ENCODE measurements at places on chromosomes 12 and 14. TPM values are rescaled to one million over a fixed set of nuclear protein-coding genes. Genes with fewer than 3 reads are reported as not detected.

DNA sequence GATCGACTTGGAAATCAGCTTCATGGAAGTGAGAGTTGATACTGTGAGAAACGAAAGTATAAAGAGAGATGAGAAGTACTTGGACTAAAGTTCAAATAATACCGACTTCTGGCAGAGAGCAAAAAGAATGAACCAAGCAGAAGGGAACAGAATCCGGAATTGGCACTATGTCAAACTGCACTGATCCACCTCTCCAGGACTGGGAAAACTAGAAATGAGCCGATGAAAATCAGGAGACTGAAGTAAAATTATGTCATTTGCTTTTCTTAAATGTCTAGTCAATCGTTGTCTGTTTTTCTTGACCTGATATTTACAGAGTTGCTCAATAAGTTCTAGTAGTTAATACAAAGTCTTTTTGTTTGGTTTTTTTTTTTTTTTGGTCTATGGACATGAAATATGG, 163.0 kb upstream of the FOXG1 start:
- no peak overlapping the region for H3K27ac ChIP-seq
- no peaks in the 10 kb centered on the region for H3K27me3 ChIP-seq
- H3K4me3 ChIP-seq, result no peak overlapping the region
- no peak for DNase-seq
- H3K4me1 ChIP-seq, result no peaks in the 10 kb centered on the region
- no peaks in the 10 kb centered on the region for H3K36me3 ChIP-seq

- H3K27ac ChIP-seq, result no peak overlapping the region
- H3K4me3 ChIP-seq, result no peak overlapping the region
- no peaks in the 10 kb centered on the region for H3K4me1 ChIP-seq
- H3K36me3 ChIP-seq, result no peaks in the 10 kb centered on the region
Observed at GRCh38 chr12:125473501-125473900, 408.3 kb downstream of the AACS start.

- H3K36me3 ChIP-seq, result no peaks in the 10 kb centered on the region
- H3K4me1 ChIP-seq, result no peaks in the 10 kb centered on the region
- H3K4me3 ChIP-seq, result no peak overlapping the region
- no peak overlapping the region for H3K27ac ChIP-seq
Observed at GRCh38 chr14:81337073-81337472, 63.1 kb downstream of the STON2 start.

DNA sequence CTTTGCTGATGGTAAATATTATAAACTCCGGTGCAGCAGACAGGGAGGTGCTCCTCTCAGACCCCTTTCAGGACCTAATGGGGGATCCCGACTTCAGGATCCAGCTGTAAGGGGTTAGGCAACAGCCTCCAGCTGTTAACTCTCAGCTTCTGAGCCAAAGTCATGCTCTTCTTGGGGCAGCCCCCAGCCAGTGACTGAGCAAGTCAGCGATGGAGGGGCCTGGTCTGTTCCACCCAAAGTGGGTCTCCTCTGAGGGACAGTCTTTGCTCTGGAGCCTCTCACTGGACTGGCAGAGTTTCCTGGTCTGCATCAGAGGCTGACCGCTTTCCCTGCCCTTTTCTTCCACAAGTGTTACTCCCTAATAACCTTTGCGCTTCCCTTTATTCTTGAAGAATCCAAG, 184.2 kb upstream of the DIO3 start:
- no peak overlapping the region for H3K4me3 ChIP-seq
- H3K36me3 ChIP-seq, result no peaks in the 10 kb centered on the region
- H3K27me3 ChIP-seq, result no peaks in the 10 kb centered on the region

DNA sequence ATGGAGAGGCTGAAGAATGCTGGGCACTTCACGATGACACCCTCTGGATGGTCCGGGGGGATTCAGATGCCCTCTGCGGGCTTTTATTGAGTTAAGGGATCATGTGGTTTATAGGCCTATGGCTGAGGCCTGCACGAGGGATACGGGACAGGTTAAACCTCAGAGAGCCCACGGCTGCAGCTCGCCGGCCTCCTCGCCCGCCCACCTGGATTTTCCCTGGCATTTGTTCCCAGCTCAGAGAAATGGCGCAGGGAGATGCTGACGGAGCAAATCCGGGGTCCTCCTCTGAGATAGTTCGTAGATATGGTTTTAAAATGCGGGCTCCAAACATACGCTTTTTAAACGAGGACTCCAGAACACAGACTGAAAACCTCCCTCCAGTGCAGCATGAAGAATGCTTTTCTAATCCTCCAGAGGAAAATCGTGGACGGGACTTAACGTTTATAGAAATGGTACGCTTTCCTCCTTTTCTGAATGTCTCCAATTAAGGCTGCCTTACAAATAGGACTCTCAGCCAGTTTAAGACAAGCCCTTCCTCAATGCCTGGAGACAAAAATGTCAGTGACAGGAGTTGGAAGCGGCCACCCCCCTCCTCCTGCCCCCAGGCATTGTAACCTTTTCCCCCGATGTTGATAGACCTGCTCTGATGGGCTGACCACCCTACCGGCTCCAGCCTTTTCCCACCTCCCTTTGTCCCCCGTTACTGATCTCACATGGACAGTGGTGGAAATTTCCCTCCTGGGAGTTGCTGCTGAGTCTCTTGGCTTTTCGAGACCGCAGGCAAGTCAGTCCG, 16.6 kb downstream of the CCND2 start:
- no peak for DNase-seq
- H3K4me1 ChIP-seq, result peaks cover 21% of the 10 kb centered on the region
- peaks cover 38% of the 10 kb centered on the region for H3K36me3 ChIP-seq
- H3K4me3 ChIP-seq, result no peak overlapping the region
- no peak overlapping the region for H3K27ac ChIP-seq

The SLC10A1 gene
- not detected for total RNA-seq

GRCh38 chr12:112046003-112046402, 32.8 kb downstream of the ERP29 start:
- no peak overlapping the region for H3K4me3 ChIP-seq
- no peaks in the 10 kb centered on the region for H3K27me3 ChIP-seq
- H3K27ac ChIP-seq, result no peak overlapping the region
- DNase-seq, result no peak

DNA sequence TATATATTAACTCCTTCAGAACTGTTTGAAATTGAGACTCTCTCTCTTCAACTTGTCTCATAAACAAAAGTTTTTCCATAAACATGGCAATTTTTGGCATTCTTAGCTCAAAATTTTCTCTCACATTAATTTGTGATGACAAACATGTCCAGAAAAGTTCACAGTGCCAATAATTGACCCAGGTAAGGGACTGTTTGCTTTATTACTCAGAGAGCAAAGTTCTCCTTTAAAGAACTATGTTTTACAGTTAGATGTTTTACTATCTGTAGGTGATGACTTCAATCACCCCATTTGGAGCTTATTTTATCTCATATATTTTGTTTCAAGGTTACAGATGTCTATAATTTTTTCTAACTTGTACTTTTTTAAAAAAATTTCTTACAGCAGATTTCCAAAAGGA, 855.6 kb downstream of the SLC16A7 start:
- no peak for DNase-seq
- H3K4me3 ChIP-seq, result no peak overlapping the region
- H3K4me1 ChIP-seq, result no peaks in the 10 kb centered on the region
- no peaks in the 10 kb centered on the region for H3K36me3 ChIP-seq
